OCI-LY7 (cell line): ENCODE measurements at places on chromosomes 11 and 22.

DNA sequence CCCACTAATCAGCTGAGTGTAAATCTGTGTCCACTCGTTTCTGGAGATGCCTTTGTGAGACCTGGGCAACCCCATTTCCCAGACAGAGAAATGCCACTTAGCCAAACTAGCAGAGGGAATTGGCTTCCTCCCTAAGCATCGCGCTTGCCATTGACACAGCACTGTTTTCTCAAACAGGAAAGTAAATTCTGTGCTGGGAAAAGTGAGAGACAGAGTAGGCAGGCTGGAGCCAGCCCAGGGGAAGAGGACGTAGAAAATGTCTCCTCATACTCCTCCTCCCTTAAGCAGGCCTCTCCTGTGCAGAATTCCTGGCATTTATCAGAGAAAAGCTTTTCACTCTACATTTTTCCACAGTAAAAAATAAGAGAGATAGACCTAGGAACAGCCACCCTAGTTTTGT is 99.1 kb upstream of the AMOTL1 start:
- DNase-seq = no peak

- no peak for DNase-seq
These were observed 27.5 kb upstream of the FBLN1 start for GRCh38 chr22:45475063-45475747.

DNA sequence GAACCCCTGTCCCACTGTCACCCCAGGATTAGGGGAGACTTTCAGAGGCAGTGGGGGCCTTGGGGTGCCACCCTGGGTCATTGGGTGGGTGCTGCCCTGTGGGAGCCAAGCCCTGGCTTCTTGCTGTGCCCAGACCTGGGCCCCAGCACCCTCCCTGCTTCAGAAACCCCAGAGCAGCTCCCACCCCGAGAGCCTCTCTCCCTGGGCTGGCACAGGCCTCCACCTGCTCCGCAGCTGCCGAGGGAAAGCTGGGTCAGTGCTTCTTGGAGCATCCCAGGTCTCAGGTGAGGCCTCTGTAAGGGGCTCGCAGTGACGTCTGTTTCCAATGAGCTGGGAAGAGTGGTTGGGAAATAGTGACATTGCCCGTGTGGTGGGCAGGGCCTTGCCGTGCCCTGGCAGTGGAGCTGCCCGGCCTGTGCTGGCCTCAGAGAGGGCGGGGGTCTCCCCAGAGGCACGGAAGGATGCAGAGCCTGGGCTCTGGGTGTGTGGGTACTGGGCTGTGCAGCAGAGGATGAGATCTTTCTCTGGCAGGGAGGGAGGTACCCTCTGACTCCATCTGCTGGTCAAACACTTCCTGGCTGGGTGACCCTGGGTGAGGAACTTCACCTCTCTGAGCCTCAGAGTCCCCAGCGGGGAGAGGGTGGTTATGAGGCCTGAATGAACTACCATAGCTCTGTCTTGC is 23.0 kb downstream of the C22orf23 start:
- DNase-seq = peak; percentile 49

DNA sequence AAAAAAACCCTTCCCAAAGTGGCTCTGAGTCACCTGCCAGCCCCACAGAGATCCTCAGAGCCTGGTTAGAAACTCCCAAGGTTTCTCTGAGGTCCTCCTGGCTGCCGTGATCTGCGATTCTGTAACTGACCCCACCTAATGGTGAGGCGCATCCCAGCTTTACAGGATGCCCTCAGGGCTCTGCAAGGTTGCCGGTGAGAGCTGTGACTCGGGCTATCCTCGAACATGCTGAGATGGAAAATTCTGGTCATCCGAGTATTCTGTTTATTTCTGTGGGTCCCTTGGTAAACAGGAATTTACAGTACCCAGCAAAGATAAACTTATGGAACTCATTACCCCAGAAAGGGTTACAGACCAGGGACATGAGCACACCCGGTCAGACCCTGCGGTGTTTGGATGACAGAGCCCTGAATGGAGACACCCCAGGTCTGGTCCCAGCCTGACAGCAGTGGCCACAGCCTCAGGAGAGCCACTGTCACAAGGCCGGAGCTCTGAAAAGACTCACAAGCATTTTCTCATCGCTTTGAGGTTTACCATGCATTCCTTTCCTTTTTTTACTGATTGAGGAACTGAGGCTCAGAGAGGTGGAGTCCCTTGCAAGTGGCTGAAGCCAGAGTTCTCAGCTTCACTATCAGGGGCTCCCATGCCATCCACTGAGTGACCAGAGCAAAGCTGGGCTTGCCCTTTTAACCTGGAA is 22.2 kb downstream of the LIF start:
- no peak for DNase-seq
